ENCODE measurements at places on chromosomes 2 and 18.

DNA sequence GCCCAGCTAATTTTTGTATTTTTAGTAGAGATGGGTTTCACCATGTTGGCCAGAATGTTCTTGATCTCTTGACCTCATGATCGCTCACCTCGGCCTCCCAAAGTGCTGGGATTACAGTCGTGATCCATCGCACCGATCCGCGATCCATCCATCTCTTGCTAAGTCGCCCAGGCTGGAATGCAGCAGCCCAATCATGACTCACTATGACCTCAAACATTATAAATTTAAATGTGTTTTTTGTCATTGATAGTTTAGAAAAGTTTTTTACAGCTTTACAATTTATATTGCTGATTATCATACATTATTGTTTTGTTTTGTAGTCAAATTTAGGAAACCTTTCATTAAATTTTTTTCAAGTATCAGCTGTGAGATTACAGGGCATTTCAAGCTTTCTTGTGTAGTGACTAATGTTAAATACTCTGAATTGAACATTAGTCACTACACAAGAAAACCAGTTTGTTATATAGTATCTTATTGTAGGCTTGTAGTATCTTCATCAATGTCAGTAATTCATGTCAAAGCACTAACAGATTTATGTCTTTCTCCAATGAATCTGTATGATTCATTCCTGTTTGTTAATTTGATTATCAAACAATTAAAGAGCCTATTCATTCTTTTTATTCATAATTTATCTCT is 37.5 kb downstream of the NR4A2 start:
- no peak for DNase-seq

DNA sequence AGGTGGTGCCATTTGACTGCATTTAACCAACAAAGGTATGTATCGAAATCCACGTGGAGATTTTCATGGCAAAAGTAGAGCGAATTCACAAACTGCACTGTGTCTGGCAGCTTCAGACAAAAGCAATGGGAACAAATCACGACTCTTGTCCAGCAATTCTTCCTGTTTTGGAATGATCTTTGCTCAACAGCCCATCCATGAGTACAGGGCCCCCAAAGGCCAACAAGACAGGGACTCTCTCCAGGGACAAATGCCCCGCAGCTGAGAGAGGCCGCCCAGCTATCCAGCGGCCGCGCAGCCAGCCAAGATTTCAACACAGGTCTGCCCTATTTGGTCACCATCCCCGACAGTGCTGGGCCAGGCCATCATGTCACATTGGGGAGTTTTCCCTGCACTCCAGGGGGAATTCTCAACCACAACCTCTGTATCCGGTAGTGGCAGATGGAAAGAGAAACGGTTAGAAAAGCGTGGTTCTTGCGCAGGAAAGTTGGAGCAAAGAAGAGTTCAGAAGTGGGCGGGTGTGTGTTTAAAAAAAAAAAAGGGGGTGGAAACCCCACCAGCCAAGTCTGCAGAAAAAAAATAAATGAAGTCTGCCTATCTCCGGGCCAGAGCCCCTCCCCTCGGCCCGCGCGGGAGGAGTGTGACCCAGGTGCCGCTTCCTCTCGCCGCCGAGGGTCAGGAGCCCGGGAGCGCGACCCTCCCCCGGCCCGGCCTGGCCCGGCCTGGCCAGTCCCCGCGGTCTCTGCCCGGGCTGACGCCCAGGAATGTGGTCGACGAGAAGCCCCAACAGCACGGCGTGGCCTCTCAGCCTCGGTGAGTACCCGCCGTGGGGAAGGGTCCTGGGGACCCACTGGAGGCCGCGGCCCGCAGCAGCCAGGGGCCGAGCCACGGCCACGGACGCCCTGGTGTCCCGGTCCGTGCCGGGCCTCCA is at the start of gene GYPC:
Gene GYPC, plus strand, starts transcription at position 659 of the 931 bp plus-strand sequence. Its CDS starts 106 bp downstream, at position 765.
- DNase-seq: no peak

- peak; percentile 78 for DNase-seq
Observed at GRCh38 chr2:122980671-122981070, 1044.4 kb upstream of the CNTNAP5 start.

DNA sequence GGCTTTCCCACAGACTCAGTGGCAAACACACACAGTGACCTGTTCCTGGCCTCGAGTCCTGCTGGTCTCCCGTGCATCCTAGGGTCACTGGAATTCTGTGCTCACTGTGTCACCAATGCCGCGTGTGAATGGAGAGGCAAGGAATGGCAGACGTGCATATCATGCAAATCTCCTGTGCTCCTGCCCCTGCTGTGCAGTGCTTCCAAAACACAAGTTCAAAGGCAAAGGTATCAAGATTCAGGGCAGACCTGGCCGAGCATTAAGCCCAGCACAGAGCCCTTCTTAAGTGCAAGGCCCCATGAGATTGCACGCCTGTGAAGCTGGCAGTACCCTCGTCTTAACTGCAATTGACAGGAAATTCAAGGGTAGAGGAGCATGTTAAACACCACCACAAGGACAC is 129.1 kb downstream of the NDUFA10 start:
- no peak for DNase-seq

- peak; percentile 57 for DNase-seq
Observed at GRCh38 chr18:50030146-50030545, 164.8 kb downstream of the MYO5B start.

Measured in NCI-H2171 treated with DMSO at 0.1 percent for 48 hours (cell line).